ENCODE measurements at places on chromosomes 7 and 10. TPM values are rescaled to one million over a fixed set of nuclear protein-coding genes. Genes with fewer than 3 reads are reported as not detected.

DNA sequence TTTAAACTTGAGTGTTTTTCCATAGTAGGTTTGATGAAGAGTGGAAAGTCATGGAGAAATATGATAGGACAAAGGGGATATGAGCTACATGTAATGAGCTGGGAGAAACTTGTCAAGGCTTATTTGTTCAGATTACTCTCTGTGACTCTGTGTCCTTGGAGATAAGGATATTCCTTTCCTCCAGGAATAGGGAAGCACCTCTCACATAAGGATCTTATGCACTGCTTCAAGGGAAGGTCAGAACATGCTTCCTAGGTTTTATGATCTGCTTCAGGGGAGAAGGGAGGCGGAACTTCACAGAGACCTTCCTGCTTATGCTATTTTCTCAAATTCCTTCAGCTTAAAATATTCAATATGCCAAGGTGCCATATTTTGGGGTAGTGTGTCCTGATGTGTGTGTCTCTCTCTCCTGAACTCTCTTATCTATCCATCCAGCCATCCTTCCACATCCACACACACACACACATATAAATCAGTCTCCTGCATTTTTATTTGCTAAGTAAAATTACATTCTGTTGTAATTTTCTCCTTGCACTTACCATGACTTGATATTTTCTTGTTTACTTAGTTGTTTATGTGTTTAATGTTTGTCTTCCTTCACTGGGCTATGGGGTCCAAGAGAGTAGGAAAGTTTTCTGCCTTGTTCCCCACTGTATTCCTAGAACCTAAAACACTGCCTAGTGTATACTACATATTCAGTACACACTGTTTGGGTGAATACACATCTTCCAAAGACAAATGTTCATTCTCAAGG lies 26.4 kb downstream of the ARL4A start:
- no peaks in the 10 kb centered on the region for H3K27me3 ChIP-seq
- DNase-seq, result no peak
- peaks cover 24% of the 10 kb centered on the region for H3K4me1 ChIP-seq
- H3K4me3 ChIP-seq, result no peak overlapping the region
- H3K27ac ChIP-seq, result no peak overlapping the region

Gene PKD2L1
- total RNA-seq, result 0.10 TPM

DNA sequence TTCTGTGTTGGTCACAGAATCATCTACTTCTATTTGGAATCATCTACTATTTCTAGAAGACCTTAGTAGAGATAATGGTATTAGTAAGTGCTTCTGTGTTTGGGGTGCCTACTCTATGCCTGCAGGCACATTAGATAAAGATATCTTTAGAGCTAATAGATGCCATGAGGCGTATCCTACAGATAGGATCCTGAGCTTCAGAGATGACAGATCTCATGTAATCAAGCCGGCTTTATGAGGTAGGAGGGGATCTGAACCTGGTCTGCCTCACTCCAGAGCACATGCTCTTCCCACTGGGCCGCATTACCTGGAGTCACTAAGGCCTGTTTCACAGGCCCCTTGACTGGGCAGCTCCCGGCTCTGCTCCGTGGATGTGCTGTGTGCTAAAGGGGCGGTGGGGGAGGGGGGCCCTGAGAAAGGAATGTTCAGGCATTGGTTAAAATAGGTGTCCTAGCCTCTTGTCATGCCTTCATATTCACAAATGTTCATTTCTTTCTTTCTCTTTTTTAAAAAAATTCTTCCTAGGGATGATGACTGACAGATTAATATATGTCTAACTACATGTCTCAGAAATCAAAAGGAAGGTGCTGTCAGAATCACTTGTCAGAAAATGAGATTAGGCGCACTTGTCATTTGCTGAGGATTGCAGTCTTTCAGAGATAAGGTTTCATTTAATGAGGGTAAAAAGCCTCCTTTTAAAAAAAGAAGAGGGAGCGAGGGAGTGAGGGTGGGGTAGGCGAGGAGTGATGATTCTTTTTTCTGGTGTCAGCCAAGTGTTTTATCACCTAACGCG lies 458.0 kb upstream of the GALNT17 start:
- no peak overlapping the region for H3K27ac ChIP-seq
- H3K4me3 ChIP-seq, result no peak overlapping the region
- DNase-seq, result no peak
- no peaks in the 10 kb centered on the region for H3K36me3 ChIP-seq
- H3K4me1 ChIP-seq, result peaks cover 33% of the 10 kb centered on the region

GRCh38 chr7:8146788-8147413 lies 115.1 kb downstream of the ICA1 start:
- H3K4me3 ChIP-seq, result no peak overlapping the region
- peaks cover 3% of the 10 kb centered on the region for H3K27me3 ChIP-seq
- peaks cover 25% of the 10 kb centered on the region for H3K4me1 ChIP-seq
- H3K36me3 ChIP-seq, result no peaks in the 10 kb centered on the region
- DNase-seq, result no peak
- no peak overlapping the region for H3K27ac ChIP-seq

Gene AMZ1
- total RNA-seq, result not detected
